ENCODE measurements at places on chromosomes 11 and 22. TPM values are rescaled to one million over a fixed set of nuclear protein-coding genes. Genes with fewer than 3 reads are reported as not detected.

GRCh38 chr11:68970921-68971636 is 9.7 kb downstream of the MRGPRD start:
- H3K36me3 ChIP-seq, result no peaks in the 10 kb centered on the region
- H3K4me3 ChIP-seq, result no peak overlapping the region
- peak; percentile 36 for DNase-seq
- H3K27ac ChIP-seq, result no peak overlapping the region
- H3K4me1 ChIP-seq, result no peaks in the 10 kb centered on the region

DNA sequence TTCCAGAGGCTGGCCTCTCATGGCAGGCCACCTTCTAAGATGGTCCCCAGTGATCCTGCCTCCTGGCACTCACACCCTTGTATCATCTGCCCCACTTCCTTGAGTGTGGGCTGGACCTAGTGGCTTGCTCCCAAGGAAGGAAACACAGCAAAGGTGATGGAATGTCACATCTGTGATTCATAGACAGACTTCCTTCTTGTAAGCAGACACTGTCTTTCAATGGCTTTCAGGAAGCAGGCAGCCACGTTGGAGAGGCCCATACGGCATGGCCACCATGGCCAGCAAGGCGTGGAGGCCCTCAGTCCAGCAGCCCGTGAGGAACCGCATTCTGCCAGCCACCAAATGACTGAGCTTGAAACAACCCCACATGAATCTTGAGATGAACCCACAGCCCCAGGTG is 11.3 kb downstream of the LMO1 start:
- H3K4me3 ChIP-seq, result no peak overlapping the region
- H3K27ac ChIP-seq, result no peak overlapping the region
- DNase-seq, result peak; percentile 57
- no peaks in the 10 kb centered on the region for H3K4me1 ChIP-seq
- peaks cover 2% of the 10 kb centered on the region for H3K27me3 ChIP-seq
- no peaks in the 10 kb centered on the region for H3K36me3 ChIP-seq

DNA sequence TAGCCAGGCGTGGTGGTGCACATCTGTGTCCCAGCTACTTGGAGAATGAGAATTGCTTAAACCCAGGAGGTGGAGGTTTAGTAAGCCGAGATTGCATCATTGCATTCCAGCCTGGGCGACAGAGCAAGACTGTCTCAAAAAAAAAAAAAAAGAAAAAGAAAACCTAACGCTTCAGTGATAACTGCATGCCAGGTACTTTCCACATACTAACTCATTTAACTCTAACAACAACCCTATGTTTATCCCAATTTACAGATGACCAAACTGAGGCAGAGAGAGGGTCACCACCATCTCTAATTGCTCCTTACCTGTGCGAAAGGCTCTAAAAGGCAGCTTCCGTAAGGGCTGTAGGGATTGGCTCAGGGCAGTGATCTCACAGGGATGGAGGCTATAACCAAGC is 11.6 kb downstream of the PISD start:
- H3K36me3 ChIP-seq, result peaks cover 35% of the 10 kb centered on the region
- H3K27me3 ChIP-seq, result no peaks in the 10 kb centered on the region
- H3K4me1 ChIP-seq, result peaks cover 10% of the 10 kb centered on the region
- H3K4me3 ChIP-seq, result no peak overlapping the region
- no peak for DNase-seq

DNA sequence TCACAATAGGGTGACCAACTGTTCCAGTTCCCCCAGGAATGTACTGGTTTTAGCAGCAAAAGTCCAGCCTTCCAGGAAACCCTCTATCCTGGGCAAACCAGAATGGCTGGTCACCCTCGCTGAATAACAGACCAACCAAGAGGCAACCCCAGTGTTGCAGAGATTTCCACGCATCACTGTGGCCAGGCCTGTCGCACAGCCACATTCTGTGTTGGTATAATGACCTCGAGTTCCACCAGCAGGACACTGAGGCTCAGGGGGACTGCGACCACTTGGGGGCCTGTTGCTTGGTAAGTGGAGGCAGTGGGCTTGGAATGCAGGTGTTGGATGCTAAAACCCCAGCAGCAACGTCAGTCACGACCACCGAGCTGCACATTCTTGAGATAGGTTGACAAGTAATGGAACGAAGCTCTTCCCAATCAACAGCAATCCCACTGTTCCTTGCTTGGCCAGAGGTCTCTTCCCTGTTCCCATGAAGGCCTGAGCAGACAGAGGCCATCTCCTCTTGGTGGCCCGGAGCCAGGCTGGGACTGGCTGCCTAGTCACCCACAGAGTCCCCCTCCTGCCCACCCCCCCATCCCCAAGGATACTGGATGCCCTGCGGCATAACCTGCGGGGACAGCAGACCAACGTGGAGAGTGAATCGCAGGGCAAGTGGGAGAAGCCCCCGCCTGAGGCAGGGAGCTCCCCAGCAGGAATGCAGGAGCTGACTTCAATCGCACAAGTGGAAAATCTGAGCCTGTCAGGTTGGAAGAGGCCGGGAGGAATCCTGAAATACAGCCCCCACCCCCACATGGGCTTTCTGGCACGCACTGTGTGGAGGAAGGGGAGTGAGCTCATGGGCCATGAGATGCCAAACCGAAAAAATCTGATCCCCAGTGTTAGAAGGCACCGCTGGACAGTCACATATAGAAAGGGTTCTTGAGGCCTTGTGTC is 43.4 kb upstream of the MN1 start:
- peak; percentile 61 for DNase-seq
- H3K27ac ChIP-seq, result no peak overlapping the region
- no peaks in the 10 kb centered on the region for H3K27me3 ChIP-seq
- H3K4me1 ChIP-seq, result peaks cover 31% of the 10 kb centered on the region
- peaks cover 9% of the 10 kb centered on the region for H3K36me3 ChIP-seq

- H3K4me1 ChIP-seq, result peaks cover 4% of the 10 kb centered on the region
- peak overlapping the region; percentile 33 for H3K27ac ChIP-seq
- DNase-seq, result peak; percentile 77
- H3K36me3 ChIP-seq, result no peaks in the 10 kb centered on the region
Observed at GRCh38 chr11:40328890-40329614, 1130.4 kb downstream of the LRRC4C start.

DNA sequence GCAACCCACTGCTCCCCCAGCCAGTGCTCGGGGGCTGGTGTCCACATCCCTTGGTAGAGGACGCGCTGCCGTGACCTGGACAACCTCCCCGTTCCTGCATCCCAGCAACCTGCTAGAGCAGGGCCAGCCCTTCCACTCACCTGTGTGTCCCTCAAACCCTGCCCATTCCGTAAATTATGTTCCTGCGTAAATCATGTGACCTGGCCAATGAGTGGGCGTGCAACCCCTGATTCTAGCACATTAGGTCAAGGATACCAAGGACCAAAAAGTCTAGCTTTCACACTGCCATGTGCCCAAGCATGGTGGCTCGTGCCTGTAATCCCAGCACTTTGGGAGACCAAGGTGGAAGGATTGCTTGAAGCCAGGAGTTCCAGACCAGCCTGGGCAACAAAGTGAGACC is 25.7 kb downstream of the CD5 start:
- H3K27ac ChIP-seq, result no peak overlapping the region
- no peak for DNase-seq
- no peaks in the 10 kb centered on the region for H3K36me3 ChIP-seq
- H3K27me3 ChIP-seq, result no peaks in the 10 kb centered on the region

GRCh38 chr11:107962181-107962580 is 33.9 kb downstream of the RAB39A start:
- H3K27ac ChIP-seq, result no peak overlapping the region
- H3K27me3 ChIP-seq, result no peaks in the 10 kb centered on the region
- H3K4me3 ChIP-seq, result no peak overlapping the region
- peaks cover 5% of the 10 kb centered on the region for H3K4me1 ChIP-seq
- no peak for DNase-seq
- H3K36me3 ChIP-seq, result no peaks in the 10 kb centered on the region

- H3K4me3 ChIP-seq, result no peak within 1 kb of the TSS
- no peaks in the 10 kb centered on the region for H3K36me3 ChIP-seq
- H3K4me1 ChIP-seq, result no peaks in the 10 kb centered on the region
Observed at GRCh38 chr11:55571828-55572227, at the start of gene OR4C16. Gene OR4C16 (plus strand): TSS chr11:55572128. CDS start chr11:55572128, 0 bp downstream.

DNA sequence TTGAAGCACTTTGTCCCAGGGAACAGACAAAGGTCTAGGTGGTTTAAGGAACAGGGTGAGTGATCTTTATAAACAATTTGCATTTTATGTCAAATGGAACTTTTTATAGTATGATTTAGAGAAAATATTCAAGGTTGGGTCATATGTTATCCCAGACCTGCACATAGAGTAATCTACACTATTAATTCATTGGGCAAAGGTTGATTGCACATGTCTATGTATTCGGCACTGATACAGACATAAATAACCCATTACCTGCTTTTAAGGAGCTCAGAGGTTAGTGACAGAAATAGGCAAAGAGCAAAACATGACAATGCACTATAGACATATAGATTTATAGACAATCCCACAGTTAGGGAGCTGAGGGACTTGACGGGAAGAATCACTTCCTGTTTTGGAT is 141.5 kb upstream of the UBASH3B start:
- H3K4me3 ChIP-seq, result no peak overlapping the region
- H3K27me3 ChIP-seq, result no peaks in the 10 kb centered on the region
- no peak for DNase-seq
- no peaks in the 10 kb centered on the region for H3K4me1 ChIP-seq

DNA sequence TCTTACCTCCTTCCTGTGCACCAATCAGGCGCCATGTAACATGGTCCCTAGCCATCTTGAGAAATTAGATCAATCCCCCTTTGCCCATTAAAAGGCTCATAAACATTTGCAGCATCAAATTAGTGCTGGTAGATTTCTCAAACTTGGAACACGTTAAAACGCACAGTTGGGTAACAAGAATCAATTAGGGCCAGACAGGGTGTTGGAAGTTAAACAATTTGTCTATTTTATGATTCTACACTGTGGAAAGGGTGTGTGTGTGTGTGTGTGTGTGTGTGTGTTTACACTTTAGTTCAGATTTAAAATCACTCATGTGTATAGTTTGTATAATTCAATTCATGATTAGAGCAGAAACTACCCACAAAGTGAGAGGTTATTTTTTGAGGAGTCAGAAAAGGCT is 682.0 kb downstream of the OPCML start:
- H3K4me1 ChIP-seq, result no peaks in the 10 kb centered on the region
- no peak for DNase-seq
- no peak overlapping the region for H3K4me3 ChIP-seq

DNA sequence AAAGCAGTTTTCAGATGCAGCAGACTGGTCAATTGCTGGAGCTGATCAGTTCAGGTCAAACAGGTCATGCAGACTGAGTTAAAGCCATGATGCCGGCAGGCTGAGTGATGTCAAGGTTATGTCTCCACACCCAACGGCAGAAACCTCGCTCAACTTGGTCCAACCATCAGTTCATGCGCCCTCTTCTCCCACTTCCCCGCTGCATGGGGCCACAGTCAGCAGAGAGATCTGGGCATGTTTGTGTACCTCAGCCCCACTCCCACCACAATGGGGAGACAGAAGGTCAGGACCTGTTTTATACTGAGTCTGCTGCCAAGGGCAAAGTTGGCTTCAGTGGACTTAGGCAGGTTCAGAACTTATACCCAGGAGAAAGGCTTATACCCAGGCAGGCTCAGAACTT is 118.7 kb downstream of the TRIM29 start:
- no peak for DNase-seq
- no peaks in the 10 kb centered on the region for H3K36me3 ChIP-seq
- H3K27ac ChIP-seq, result no peak overlapping the region
- H3K27me3 ChIP-seq, result peaks cover 40% of the 10 kb centered on the region

DNA sequence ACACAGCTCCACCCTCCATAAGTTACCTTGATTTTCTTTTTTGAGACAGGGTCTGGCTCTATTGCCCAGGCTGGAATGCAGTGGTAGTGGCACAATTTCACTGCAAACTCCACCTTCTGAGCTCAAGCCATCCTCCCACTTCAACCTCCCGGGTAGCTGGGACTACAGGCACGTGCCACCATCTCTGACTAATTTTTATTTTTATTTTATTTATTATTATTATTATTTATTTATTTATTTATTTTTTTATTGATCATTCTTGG is 9.6 kb downstream of the RPS3 start:
- H3K27ac ChIP-seq, result no peak overlapping the region
- peaks cover 26% of the 10 kb centered on the region for H3K36me3 ChIP-seq
- no peaks in the 10 kb centered on the region for H3K4me1 ChIP-seq
- DNase-seq, result no peak
- H3K4me3 ChIP-seq, result no peak overlapping the region
- no peaks in the 10 kb centered on the region for H3K27me3 ChIP-seq

- peaks cover 11% of the 10 kb centered on the region for H3K36me3 ChIP-seq
- H3K4me1 ChIP-seq, result peaks cover 24% of the 10 kb centered on the region
- DNase-seq, result no peak
- H3K4me3 ChIP-seq, result peak overlapping the region; percentile 84
Observed at GRCh38 chr11:9577556-9577955, 4.1 kb downstream of the WEE1 start.

DNA sequence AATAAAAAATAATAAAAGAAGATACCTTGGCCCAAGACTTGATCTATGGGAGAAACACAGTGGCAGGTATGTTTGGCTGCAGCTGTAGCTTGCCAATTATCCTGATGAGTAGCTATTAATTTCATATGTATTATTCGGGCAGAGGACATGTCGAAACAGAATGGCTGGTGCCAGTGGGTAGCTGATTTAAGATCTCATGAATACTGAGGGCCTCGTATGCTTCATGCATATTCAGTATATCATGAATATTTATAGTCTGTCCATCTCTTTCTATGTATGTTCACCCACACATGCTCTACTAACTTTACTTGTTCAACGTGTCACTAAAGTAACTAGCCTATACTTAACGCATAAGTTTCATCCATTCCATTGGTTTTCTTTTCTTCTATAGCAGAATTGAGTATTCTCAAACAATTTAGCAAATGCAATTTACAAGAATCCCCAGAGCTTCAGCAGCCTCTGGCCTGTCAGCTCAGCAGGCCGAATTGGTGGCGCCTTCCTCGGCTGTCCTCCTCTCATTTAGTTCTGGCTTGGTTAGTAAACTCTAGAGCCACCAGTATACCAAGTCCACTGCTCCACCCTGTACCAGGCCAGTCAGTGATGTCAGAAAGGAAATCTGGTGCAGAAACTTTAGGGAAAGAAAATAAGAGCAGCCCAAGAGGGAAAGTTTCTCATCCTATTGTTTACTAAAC is 17.9 kb downstream of the ART5 start:
- H3K27ac ChIP-seq, result no peak overlapping the region
- no peak overlapping the region for H3K4me3 ChIP-seq
- H3K4me1 ChIP-seq, result no peaks in the 10 kb centered on the region
- H3K27me3 ChIP-seq, result no peaks in the 10 kb centered on the region

- no peak overlapping the region for H3K4me3 ChIP-seq
- no peaks in the 10 kb centered on the region for H3K27me3 ChIP-seq
- H3K4me1 ChIP-seq, result peaks cover 15% of the 10 kb centered on the region
- H3K27ac ChIP-seq, result no peak overlapping the region
Observed at GRCh38 chr22:36912694-36913426, 568 bp upstream of the CSF2RB start.

GRCh38 chr11:45864041-45864440 is 16.8 kb downstream of the CRY2 start:
- no peaks in the 10 kb centered on the region for H3K27me3 ChIP-seq
- no peak for DNase-seq
- peaks cover 76% of the 10 kb centered on the region for H3K36me3 ChIP-seq
- H3K4me1 ChIP-seq, result peaks cover 23% of the 10 kb centered on the region
- no peak overlapping the region for H3K4me3 ChIP-seq

GRCh38 chr22:32761251-32761903 is 40.1 kb upstream of the TIMP3 start:
- peak overlapping the region; percentile 43 for H3K27ac ChIP-seq
- DNase-seq, result no peak
- no peaks in the 10 kb centered on the region for H3K4me1 ChIP-seq
- H3K4me3 ChIP-seq, result no peak overlapping the region
- no peaks in the 10 kb centered on the region for H3K36me3 ChIP-seq
- H3K27me3 ChIP-seq, result no peaks in the 10 kb centered on the region

C11orf42 gene
- total RNA-seq, result not detected

ARHGAP42 gene
- total RNA-seq, result 6.4 TPM

FREY1 gene
- 3.5 TPM for total RNA-seq

SCGB1D2 gene
- not detected for total RNA-seq

SORL1 gene
- total RNA-seq, result 8.1 TPM

ANO5 gene
- 10.8 TPM for total RNA-seq

CYTH4 gene
- 22.0 TPM for total RNA-seq

FGF19 gene
- total RNA-seq, result not detected
